Activated CD8-positive, alpha-beta memory T cell treated with anti-CD3 and anti-CD28 coated beads for 1 hour (primary cell): ENCODE measurements at places on chromosomes 2 and 18.

DNA sequence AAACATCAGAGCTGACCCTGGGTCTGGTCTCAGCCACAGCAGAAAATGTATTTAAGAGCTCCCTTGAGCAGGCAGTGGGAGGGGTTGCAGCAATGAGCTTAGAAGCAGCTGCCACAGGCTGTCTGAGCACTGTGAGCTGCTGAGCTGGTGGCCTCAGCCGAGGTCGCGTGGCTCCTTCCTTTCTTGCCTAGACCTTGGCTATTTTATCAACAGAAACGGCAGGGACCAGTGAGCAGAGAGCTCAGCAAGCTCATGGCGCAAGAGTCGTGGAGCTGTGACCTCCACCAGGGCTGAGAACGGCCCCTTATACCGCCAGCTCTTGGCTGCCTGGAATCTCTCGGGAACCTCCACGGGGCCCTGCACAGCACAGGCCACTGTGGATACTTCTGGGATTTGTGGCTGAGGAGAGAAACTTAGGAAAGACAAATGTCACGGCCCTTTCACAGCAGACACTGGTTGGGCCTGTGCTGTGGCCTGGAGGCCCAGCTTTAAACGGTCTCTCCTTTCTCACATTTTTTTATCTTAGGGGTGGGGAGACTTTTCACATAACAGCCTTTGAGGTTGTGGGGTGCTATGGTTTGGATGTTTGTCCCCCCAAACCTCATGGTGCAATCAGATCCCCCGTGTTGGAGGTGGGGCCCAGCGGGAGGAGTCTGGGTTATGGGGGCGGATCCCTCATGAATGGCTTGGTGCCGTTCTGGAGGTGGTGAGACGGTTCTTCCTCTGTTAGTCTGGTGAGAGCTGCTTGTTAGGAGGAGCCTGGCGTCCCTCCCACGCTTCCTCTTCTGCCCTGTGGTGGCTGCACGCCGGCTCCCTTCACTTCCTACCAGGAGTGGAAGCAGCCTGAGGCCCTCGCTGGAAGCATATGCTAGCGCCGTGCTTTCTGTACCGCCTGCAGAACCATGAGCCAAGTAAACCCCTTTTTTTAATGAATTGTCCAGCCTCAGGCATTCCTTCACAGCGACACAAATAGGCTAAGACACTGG, 1.7 kb downstream of the ALLC start:
- DNase-seq: no peak

DNA sequence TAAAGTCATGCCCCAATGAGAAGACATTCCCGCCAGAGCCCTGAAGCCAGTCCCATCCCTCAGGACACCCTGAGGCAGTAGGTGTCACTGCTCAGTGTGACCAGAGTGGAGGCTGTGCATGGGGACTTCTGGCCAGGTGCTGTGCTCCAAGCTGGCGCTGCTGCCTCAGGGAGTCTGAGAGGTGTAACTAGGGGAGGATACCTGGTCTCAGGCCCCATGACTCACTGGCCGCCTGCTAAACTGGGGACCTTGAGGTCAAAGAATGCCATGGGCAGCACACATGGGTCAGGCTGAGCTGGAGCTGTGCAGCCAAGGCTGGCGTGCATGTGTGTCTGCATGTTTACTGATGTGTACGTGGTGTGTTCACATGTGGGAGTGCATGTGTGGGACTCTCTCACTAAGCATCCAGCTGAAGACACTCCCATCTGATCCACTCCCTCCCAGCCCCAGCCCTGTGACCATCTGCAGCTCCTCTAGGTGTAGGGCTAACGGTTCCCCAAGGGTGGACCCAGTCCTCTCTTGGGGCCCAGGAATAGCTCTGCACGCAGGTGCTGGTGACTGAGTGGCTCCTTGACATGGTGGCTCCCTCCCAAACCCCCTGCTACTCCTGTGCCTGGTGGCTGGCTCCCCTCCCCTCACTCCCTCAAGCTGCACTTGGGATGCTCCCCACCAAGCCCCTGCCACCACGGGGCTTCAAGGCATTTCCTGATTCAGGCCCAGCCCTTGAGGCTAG, 16.5 kb downstream of the HS6ST1 start:
- DNase-seq: no peak

DNA sequence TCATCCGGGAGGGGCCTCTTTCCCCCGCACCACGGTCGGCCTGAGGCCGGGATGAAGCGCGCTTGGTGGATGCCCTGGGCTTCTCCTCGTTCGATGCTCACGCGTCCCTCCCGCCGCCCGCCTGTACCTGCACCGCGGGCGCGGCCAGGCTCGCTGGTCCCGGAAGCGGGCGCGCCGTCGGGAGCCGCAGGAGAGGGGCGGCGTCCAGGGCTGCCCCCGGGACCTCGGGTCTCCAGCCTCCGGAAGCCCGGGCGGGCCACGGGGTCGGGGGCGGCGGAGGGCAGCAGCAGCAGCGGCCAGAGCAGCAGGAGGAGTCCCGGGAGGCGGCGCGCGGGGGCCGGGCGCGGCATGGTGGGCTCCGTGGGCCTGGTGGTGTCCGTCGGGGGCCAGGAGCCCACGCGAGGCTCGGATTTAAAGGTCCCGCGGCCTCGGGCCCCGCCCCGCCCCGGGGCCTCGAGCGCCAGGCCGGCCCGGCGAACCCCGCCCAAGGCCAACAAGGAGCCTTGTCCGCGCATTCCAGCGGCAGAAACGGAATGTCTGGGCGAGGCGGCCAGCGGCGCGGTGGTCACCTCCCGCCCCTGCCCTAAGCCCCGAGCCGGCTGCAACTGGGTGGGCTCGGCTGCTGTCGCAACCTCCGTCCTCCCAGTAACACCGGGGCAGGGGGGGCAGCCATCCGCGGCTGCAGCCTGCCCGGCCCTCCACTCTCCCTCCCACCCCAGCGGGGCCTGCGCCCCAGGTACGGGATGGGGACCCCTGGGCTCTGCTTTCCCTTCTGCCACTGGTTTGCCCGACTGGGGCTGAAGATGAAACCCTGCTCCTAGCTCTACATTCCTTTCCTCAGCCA, at the start of gene MATN3:
Gene MATN3, minus strand, starts transcription at position 387 of the 844 bp plus-strand sequence. Its CDS starts 37 bp downstream, at position 350.
- DNase-seq: no peak

GRCh38 chr2:223161873-223162458, 110.0 kb downstream of the KCNE4 start:
- no peak for DNase-seq

- DNase-seq: no peak
Observed at GRCh38 chr2:223712642-223713041, 110.5 kb upstream of the SCG2 start.
